ENCODE measurements at places on chromosomes 11 and 22.

DNA sequence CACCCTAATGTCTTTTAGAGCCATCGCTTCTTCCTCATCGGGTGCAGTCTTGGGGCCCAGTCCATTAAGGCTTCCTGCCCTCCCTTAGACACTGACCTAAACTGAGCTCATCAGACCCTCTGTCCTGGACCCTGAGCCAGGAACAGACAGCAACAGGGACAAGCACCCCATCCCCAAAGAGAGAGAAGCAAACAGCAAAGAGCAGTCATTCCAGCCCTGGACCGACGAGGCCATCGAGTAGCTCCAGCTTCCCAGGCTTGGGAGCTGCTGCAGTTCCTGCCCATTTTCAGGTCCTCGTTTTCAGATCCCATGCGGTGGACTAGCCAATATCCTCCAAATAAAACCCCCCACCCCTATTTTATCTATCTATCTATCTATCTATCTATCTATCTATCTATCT is 25.8 kb upstream of the CACNG2 start:
- no peak for DNase-seq

- no peak for DNase-seq
These were observed 29.0 kb upstream of the VWA5A start for GRCh38 chr11:124085997-124086846.

- DNase-seq: no peak
These were observed 132.0 kb downstream of the ELP4 start for GRCh38 chr11:31641477-31642062.

DNA sequence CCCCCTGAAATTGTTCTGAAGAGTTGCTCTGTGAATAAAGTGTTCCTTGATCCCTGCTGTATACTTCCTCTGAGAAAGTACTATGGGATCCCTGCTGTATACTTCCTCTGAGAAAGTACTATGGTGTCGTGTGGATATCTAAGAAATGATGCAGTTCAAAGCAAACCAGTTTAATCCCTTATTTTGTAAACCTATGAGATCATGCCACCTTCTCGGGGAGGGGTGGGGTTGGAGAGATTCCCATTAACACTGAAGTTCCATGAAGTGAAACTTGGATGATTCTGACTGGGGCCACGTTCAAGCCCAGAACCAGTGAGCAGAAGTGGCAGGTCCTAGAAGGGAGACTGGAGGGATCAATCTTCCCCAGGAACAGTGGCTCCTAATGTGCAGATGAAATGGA is 13.0 kb upstream of the TP53AIP1 start:
- DNase-seq: no peak

DNA sequence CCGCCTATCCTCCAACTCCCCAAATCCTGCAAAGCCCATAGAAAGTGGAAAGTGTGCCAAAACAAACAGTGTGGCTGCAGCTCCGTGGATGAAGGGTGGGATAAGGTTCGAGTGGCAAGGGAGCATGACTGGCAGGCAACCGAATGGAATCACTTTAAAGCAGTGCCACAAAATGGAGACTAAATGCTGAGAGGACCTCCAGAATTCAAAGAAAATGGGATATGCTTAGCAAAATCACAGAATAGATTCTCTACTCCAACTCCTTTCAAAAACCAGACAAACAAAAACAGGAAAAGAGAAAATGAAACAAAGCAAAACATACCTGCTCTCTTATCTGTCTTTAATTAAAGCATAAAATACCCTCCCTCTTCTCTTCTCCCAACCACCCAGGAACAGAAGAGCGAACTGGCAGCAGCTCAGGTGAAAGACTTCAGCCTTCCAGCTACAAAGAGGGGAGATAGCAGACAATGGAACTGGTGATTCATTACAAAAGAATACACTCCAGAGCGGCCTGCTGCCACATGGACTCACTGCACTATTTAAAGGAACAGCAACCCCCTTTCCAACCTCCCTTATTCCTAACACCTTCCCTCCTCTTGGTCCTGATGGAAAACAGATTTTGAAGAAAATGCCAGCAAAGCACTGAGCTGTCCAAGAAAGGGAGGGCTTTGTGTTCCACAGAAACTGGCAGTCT is 118.5 kb downstream of the APOL5 start:
- no peak for DNase-seq

- DNase-seq: no peak
These were observed 824.9 kb downstream of the TBC1D22A start for GRCh38 chr22:47587361-47587760.

- no peak for DNase-seq
These were observed 6.3 kb downstream of the NAV2 start for GRCh38 chr11:19718951-19719350.

DNA sequence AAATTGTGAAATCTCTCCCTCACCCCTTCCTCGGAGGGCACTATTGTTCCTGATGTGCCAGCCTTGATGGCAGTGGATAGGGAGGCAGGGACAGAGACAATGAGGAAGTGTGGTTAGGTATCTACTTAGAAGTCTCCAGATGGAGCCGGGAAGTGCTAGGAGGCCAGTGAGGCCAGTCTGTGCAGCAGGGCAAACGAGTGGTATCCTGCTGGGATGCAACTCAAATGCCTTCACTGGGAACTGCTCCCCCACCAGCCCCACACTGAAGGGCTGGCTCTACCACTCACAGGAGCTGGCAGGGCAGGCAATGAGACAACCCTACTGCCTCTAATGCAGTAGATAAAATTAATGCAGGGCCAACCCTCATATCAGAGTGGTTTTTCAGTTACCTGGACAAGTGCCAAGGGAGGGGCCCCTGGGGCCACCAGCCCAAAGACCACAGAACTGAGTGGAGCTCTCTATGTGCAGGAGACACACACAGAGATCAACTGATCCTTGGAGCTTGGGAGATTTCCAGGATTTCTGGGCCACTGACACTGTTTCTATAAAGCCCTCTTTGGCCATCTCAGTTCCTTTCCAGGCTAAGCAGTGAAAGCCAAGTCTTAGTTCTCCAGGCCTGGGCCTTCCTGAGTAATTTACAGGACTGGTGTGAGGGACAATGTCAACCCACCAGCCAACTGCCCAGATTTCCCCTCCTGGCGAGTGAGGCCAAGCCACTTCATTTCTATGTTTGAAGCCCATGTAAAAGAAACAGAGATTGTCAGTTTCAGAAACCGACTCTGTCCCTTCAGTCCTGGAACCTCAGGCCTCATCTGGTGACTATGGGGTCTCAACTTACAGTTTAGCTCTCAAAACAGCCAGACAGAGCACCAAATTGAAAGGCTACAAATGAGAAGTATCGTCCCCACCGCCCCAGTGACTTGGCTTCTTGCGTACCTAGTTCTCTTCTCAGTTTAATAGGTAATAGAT is 4.1 kb downstream of the MIF start:
- no peak for DNase-seq

- no peak for DNase-seq
These were observed 27.2 kb downstream of the RPS6KA4 start for GRCh38 chr11:64385945-64386704.

GRCh38 chr22:17258015-17258787 is 39.0 kb upstream of the ADA2 start:
- DNase-seq: no peak

DNA sequence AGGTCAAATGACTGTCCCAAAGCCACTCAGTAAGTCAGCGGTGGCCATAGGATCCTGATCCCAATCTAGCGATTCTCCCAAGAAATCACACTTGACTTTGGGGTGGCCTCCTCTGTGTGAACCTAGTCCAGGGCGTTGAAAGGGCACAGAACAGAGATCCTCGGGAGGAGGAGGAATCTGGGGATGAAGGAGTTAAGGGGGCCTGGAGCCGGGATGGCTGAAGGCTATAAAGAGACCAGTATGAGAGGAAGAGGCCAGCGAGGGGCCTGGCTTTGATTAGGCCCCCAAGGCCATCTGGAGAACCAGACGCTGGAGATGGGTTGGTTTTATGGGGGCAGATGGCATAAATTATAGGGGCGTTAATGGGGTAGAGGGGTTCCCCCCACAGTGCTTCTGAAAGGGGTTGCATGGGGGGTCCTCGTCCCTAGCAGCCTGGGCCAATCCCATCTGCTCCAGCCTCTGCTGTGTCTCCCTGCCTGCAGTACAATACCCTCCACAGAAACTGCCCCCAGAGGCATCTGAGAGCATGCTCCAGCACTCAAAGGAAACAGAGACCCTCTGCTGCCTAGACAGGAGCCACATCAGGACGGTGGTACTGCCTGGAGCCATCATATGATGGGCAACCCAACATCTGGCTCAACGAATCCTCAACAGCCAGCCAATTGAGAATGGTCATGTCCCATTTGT is 35.2 kb upstream of the TRIM29 start:
- DNase-seq: no peak

GRCh38 chr11:108500169-108500568 is 2.0 kb upstream of the POGLUT3 start:
- no peak for DNase-seq

DNA sequence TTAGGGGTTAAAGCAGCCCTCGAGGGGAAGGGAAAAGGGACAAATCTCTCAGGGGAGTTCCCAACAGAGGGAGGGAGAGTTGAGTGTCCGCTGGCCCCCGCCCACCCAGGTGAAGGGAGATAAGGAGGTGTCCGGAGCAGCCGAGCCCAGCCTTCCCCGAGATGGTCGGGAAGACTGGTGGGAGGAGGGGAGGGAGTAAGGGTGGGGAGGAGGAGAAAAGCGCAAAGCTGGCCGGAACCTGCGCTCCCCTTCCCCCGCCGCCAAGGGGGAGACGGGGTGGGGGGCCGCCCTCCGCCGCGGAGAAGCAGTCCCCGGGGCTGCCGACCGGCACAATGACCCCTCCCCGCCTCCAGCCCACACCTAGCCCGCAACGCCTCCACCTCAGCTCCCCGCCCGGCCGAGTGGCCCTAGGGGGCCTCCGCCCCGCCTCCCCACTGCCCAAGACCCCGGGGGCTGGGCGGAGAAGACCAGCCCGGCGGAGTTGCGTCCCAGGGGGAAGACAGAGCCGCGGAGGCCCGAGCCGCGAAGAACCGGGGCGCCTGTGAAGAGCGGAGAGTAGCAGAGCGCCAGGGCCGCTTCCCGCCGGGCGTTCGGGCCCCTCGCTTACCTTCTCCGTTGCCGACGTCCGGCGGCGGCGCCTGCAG is 479 bp downstream of the RSF1 start:
- peak; percentile 43 for DNase-seq
